Stimulated activated CD4-positive, alpha-beta T cell treated with anti-CD3 and anti-CD28 coated beads, Interleukin-4, amount 100 ng/mL, for 24 hours (primary cell): ENCODE measurements at places on chromosomes 16 and 17.

DNA sequence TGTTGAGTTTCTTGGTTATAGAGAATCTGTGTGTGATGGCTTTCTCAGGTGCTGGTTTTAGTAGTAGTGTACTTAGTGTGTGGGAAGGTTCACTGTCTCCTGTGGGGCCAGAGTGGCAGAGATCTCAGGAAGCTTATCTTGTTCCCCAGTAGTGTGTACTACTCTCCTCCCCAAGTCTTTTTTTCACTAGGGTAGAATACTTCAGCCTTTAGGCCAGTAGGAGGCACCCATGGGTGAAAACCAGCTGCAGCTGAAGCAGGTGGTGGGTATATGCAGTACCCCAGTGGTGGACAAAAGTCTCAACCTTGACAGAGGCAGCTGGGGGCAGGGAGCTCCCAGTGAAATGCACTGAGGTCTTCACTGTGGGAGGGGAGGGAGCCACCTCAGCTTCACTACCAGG lies 109.9 kb downstream of the PHKB start:
- DNase-seq = no peak

GRCh38 chr17:11719856-11720255 lies 121.6 kb downstream of the DNAH9 start:
- no peak for DNase-seq

DNA sequence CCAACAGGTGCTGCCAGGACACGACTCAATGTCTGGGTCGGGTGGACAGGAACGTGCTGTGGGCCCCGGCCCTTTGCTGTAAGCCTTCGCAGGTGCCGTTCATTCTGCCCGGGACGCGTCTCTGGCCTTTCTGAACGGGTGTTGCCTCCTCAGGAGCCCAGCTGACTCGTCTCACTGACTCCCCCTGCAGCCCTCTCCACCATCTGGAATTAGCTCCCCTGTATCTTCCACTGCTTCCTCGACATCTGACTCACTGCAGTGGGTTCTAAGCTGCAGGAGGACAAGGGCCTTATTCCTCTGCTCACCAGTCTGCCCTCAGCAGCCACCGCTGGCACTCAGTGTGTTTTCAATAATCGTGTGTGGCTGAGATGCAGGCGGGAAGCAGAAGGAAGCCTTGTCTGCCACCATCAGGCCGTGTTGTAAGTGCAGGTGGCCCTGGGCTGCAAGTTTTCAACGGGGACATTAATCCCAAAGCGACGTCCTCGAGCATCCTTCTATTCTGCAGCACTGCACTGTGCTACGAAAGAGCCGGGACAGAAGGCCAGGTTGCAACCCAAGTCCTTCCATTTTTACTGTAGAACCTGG lies 256.2 kb downstream of the FOXL1 start:
- no peak for DNase-seq

DNA sequence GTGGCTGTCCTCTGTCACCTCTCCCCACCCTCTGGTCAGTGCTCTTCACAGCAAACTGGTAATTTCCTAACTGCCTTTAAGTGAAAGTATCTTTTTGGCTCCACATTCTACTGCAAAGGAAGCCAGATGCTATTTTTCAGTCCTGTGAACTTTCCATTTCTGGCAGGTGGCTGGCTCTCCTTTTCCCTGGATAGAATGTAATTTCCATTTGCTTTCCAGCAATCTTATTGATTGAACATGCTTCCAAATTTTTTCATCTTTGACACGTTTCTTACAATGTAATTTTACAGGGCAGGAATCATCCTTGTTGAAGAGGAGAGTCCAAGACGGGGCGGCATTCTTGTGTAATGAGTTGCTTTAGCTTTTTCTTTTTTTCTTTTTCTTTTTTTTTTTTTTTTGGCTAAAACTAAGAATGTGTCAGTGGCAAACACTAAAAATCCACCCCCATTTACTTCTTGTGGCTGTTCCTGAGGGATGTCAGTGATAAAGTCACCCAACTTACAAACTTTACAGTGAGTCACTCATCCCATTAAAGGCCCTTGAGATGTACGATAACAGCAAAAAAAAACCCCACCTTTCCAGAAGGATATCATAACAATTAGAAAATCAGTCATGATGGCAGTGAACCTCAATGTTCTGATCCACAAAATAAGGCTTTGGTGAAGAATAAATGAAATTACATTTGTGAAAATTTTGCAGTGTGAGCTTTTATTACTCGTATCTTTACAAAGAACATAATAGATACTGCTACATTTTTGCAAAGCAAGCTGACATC lies 29.4 kb upstream of the PRKCA start:
- no peak for DNase-seq
